Activated CD4-positive, alpha-beta T cell treated with anti-CD3 and anti-CD28 coated beads, Interleukin-2, amount 10 ng/mL, durations not matched to agents 24 days and 14 days (primary cell): ENCODE measurements at places on chromosomes 1 and 21.
A peak's percentile ranks its signal among the peaks of the same experiment; 100 is the strongest.

DNA sequence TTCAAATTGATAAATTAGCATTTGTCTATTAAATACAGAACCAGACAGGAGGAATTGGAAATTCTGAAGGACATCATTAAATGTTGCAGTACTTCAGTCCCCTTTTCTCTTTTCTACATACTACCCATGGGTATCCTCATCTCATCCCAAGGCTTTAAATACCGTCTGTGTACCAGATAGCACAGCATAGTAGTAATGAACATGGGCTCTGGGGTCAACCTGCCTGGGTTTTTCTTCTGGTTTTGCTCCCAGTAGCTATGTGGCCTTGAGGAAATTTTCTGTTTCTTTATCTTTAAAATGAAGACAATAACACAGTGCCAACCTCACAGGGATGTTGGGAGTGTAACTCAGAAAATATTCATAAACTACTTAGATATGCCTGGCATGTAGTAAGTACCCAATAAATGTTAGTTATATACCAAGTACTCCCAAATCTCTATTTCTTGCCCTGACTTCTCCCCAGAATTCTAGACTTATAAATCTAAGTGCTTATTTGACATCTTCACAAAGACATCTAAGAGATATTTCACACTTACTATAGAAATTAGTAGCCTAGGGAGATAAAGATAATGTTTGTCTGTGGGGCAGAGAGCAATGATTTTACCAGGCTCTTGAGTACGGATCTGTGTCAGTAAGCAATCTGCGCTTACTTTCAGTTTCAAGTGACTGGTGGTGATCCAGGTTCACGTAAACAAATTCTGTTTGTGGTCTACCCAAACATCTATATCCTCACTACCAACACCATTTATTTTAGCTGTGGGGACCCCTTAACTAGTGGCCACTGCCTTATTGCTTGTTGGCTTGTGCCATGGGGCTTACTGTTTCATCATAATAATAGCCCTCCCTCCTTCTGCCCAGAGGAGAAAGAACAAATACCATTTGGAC lies 37.3 kb downstream of the VANGL2 start:
- peak; percentile 83 for DNase-seq
- peaks cover 13% of the 10 kb centered on the region for H3K36me3 ChIP-seq
- peak overlapping the region; percentile 85 for H3K4me3 ChIP-seq
- H3K4me1 ChIP-seq = peaks cover 38% of the 10 kb centered on the region
- H3K27ac ChIP-seq = peak overlapping the region; percentile 97
- H3K27me3 ChIP-seq = no peaks in the 10 kb centered on the region

- peak; percentile 59 for DNase-seq
- H3K27ac ChIP-seq = no peak overlapping the region
- H3K36me3 ChIP-seq = no peaks in the 10 kb centered on the region
- H3K4me3 ChIP-seq = peak overlapping the region; percentile 84
- H3K27me3 ChIP-seq = peaks cover 13% of the 10 kb centered on the region
Observed at GRCh38 chr1:23837908-23838307, 12.7 kb upstream of the HMGCL start.

DNA sequence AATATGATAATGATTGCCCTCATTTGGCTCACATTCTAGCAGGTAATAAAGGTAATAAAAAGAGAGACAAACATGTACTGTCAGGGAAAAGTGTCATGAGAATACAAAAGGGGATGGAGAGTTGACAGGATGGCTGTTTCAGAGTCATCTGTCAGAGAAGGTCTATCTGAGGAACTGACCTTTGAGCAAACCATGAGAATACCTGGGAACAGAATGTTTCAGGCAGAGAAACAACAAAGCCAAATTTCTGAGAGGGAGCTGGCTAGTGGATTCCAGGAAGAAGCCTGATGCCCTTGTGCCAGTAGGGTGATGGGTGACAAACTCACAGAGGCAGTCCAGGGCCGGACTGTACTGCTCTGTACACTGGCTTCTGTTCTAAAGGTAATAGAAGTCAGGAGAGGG lies 107.2 kb downstream of the C1orf21 start:
- peaks cover 5% of the 10 kb centered on the region for H3K27me3 ChIP-seq
- H3K4me1 ChIP-seq = peaks cover 16% of the 10 kb centered on the region
- H3K36me3 ChIP-seq = no peaks in the 10 kb centered on the region
- no peak for DNase-seq
- no peak overlapping the region for H3K4me3 ChIP-seq

GRCh38 chr1:186500804-186501203 lies 39.9 kb upstream of the PDC start:
- no peak overlapping the region for H3K4me3 ChIP-seq
- no peak overlapping the region for H3K27ac ChIP-seq
- H3K27me3 ChIP-seq = no peaks in the 10 kb centered on the region
- no peak for DNase-seq

GRCh38 chr1:77400781-77401180 lies 119.0 kb downstream of the AK5 start:
- no peak for DNase-seq
- no peaks in the 10 kb centered on the region for H3K27me3 ChIP-seq
- no peaks in the 10 kb centered on the region for H3K36me3 ChIP-seq
- H3K27ac ChIP-seq = no peak overlapping the region
- H3K4me1 ChIP-seq = no peaks in the 10 kb centered on the region

- no peak overlapping the region for H3K4me3 ChIP-seq
- H3K27ac ChIP-seq = no peak overlapping the region
- H3K27me3 ChIP-seq = no peaks in the 10 kb centered on the region
- DNase-seq = no peak
Observed at GRCh38 chr21:46356494-46357334, 32.8 kb downstream of the PCNT start.
